Hippocampal formation (tissue), 2 donors: ENCODE measurements at places on chromosomes 2 and 18.

DNA sequence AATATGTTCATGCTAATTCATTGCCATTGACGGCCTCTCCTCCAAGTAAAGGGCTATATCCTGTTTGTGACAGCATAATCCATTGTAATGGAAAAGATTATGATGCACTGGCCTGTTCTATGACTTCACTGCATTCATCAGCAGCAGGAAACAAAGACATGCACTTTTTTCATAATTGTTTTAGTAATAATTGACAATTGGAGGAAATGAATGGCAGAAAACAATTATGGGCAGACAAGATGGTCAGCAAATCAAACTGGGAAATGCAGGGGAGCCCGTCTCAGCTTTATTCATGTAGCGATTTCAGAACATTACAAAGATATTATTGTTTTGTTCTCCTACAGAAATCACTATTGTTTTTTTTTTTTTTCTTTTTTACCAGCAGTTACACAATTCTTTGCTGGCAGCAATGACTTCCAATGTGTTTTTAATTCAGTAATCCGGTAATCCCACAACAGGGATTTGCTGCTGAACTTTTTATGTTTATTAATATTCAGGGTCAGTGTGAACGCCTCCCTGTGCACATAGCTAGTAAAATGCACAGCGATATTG lies 33.8 kb upstream of the RASGRP3 start:
- peak; percentile 77 for DNase-seq

DNA sequence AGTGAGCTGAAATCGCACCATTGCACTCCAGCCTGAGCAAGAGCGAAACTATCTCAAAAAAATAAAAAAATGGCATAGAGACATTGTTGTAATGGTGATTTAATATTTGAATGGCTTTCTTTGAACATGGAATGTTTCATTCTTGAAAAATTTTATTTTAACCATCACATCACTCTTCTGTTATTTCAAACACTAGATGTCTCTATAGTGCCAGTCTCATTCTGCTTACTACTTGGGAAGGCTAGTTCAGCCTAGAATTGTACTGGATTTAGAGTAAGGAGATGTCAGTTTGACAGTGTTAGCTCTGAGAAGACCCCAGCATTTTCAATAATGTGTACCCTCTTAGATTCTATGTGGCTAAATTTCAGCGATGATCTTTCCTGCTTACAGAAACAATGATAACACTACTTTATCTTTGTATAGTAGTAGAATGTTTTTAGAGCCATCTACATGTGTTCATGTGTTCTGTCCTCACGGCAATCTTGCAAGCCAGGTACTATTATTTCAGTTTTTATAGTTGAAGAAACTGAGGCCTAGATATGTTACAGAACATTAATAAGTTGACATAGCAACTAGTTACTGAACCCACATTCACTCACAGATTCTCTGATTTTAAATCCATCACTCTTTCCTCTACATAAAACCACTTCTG lies 142.9 kb upstream of the ZSWIM2 start:
- peak; percentile 1 for DNase-seq

DNA sequence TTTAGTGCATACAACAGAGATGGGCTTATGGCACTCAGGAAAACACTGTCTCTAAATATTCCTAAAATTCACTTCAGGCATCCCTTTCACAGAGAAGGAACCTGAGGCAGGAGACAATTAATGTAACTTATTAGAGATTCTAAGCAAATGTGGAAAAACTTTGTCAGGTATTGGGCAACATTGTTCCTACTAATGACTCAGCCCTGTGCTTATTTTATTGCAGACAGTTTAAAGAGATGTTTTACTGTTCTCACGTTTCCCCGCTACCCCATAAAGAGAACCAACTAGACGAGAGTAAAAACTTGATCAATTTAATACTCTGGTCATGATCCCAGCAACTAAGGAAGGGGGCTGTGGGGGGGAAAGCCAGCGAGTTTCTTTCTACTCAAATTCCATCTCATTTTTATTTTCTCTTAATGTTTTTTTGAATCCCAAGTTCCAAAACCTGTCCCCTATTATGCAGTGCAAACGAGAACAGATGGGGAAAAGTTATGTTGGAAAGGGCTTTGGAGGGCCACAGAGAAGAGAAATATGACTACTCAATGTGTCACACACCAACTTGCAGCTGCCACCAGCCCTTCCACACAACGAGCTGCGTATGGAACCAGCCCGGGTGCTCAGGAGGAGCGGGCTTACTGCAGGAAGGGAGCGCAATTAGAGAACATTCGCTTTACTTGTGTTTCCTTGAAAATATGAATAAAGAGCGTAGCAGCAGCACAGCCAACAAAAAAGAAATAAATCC lies 18.7 kb upstream of the ACVR1 start:
- DNase-seq, result no peak

DNA sequence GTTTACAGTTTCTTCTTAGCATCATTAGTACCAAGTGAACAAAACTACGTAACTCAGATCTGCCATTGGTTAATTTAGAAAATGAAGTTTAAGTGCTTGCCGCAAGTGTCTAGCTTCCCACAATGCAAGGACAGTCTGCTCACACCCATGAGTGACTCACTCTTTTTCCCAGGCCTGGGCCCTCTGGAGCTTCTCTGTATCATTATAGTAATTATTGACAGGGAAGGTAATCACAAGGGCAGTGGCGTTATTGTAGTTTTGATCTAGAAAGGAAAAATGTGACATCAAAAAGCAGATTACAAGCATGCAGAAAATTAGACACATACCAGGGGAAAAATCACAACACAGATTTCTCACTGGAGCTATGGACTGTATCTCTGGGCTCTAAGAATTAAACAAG lies 38.5 kb downstream of the NPC1 start:
- no peak for DNase-seq

- DNase-seq, result no peak
These were observed 18.7 kb upstream of the NCKAP5 start for GRCh38 chr2:133586978-133587377.

GRCh38 chr2:161004379-161004778 lies 155.8 kb upstream of the TANK start:
- no peak for DNase-seq

GRCh38 chr2:120556911-120557310 lies 178.8 kb upstream of the GLI2 start:
- DNase-seq, result no peak

GRCh38 chr2:42270757-42271156 lies 90.3 kb downstream of the COX7A2L start:
- DNase-seq, result no peak

GRCh38 chr2:64853894-64854293 lies 135.3 kb upstream of the SLC1A4 start:
- DNase-seq, result no peak

DNA sequence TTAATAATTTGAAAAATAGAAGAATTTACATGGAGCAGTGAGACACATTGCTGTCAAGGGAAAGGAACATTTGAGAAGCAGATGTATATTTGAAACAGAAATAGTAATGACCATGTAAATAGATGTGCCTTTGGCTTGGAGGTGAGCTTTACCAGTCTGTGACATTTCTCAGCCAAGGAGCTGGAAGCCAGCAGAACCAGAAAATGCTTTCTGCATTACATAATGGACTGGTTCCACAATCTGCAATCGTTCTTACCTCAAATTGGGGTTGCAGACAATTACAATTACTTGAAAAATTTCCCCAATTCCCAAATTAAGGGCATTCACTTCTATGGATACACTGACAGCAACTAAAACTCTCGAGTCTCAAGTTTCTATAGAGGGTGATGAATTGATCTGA lies 59.7 kb downstream of the HNMT start:
- no peak for DNase-seq

DNA sequence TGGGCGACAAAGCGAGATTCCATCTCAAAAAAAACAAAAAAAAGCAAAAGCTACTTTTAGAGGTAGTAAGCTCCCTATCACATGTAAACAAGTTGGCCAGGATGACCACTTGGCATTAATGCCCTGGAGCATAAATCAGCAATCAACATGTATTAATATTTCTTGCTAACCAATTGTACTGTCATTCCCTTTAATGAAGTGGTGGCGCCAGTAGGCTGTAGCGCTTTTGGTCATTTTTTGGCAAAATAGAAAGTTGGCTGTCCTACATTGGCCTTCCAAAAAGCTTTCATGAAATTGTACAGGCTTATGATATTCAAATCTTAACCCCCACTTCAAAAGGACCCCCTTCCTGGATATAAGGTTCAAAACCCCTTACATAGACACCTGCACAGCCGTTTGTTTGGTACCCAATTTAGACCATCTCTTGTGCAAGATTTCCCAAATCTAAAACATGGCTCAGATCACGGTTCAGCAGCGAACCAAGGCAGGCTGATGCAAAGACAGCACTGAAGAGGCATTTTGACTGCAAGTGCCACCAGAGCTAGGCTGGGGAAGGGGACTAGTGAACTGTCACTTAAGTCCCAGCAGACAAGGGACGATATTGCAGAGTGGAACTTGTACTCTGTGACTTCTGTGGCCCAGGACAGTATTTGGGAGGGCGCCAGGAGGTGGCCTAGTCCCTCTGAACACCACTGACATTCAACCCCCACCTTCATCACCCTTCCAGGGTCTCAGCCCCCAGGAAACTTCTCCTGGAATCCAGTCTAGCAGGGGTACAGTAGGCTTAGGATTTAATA lies 31.9 kb downstream of the SMAD7 start:
- DNase-seq, result no peak

GRCh38 chr18:54141041-54141608 lies 83.3 kb downstream of the MBD2 start:
- no peak for DNase-seq

DNA sequence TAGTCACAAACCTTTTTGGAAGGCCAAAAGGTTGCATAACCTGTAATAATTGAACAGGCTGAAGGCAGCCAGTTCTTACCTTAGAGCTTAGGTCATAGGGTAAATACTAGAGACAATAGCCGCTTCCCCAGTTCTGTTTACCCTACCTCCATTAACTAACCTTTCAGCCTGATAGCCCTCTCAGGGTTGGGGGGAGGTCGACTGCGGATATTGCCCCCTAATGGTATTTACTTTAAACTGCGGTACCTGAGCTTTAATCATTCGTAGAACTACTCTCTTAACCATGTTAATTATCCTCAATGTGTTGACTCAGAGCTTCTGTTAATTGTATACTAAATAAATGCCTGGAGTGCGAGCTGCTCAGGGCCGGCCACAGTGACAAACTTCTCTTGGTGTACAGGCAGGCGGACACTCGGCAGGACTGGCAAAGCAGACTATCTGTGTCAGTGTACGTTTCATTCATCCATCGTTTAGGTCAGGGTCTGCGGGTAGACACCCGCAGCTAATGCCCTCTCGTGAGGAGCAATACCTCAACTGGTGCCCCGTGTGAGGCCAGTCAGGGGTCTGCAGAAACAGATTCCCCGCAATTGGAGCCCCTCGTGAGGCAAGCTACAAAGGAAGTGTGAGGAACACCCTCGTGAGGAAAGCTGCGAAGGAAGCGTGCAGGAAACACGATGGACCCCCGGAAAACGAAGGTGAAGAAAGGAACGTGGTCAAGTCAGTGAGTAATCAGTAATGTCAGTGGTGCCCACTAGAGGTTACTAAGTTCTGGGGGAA lies 115.3 kb upstream of the SCN7A start:
- DNase-seq, result no peak

- DNase-seq, result no peak
These were observed 137.3 kb upstream of the PID1 start for GRCh38 chr2:229408356-229408755.

- DNase-seq, result no peak
These were observed 41.9 kb upstream of the ODC1 start for GRCh38 chr2:10489842-10490555.

DNA sequence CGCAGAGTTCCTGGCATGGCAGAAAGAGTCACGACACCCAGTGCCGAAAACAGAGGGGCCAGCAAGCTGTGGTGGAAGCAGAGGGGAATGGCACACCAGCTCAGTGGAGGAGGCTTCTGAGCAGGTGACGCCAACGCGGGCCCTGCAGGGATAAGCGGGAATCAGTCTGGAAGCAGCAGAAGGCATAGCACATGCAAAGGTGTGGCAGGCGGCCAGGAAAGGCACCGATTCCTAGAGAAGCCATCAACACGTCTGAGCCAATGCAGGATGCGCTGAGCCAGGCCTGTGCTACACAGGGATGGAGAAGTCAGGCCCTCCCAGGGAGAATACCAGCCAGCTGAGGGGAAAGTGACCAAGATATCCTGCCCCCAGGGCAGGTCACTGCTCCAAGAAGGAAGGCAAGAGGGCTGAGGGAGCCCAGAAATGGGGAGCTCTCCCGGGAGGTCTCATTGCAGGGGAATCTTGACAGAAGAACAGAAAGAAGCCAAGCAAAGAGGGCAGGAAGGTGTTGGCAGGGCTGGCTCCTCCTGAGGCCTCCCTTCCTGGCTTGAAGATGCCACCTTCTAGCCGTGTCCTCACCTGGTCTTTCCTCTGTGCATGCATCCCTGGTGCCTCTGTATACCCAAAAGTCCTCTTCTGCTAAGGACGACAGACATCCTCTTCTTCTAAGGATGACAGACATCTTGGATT lies 16.3 kb downstream of the TEX51 start:
- DNase-seq, result no peak

DNA sequence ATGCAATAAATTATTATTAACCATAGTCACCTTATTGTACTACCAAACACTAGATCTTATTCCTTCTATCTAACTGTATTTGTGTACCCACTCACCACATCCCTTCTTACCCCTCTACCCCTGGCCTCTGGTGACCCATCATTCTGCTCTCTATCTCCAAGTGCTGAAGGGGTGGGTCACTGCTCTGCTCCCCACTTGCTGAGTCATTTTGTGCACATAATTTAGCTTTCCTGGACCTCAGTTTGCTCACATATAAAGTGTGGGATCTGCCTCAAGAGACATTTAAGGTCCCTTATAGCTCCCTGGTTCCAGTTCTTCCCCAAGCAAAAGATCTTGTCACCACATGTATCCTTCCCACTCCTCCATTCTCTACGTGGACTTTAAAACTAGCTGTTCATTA lies 169.4 kb downstream of the ZNF385B start:
- DNase-seq, result no peak

DNA sequence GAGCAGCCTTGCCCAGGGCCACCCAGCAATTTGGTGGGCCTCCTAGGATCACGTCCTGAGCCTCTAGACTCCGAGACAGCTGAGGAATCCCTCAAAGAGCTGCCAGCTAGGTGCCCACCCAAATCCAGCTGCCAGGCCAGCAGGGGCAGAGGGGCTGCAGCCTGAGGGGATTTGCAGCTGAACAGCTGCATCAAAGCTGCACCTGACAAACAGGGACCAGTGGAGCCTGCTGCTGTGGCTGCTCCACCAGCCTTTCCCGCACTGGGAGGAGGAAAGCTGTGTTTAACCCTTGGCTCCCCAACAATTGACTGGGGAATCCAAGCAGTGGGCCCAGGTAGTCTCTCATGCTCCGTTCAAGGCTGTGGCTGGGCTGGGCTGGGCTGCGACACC lies 8.2 kb downstream of the ADRA2B start:
- DNase-seq, result no peak

DNA sequence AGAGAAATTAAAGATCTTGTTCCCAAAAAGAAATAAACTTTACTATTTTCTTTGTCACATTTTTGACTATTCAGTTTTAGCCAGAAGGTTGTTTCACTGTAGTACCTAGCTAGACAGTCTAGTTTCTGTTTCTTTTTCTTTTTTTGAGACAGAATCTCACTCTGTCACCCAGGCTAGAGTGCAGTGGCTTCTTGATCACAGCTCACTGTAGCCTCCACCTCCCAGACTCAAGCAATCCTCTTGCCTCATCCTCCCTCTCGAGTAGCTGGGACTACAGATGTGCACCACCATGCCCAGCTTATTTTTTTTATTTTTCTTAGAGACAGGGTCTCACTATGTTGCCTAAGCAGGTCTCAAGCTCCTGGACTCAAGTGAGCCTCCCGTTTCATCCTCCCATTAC lies 2.2 kb downstream of the RBM45 start:
- DNase-seq, result no peak

- DNase-seq, result no peak
These were observed 421.7 kb downstream of the TGIF1 start for GRCh38 chr18:3871687-3872086.

- no peak for DNase-seq
These were observed 12.6 kb downstream of the NR4A2 start for GRCh38 chr2:156319811-156320485.
